ENCODE measurements at places on chromosomes 7 and 10.

GRCh38 chr10:72694476-72695369, 2.8 kb downstream of the MCU start:
- DNase-seq, result no peak

- no peak for DNase-seq
These were observed 13.0 kb upstream of the SCART1 start for GRCh38 chr10:133440633-133441285.

DNA sequence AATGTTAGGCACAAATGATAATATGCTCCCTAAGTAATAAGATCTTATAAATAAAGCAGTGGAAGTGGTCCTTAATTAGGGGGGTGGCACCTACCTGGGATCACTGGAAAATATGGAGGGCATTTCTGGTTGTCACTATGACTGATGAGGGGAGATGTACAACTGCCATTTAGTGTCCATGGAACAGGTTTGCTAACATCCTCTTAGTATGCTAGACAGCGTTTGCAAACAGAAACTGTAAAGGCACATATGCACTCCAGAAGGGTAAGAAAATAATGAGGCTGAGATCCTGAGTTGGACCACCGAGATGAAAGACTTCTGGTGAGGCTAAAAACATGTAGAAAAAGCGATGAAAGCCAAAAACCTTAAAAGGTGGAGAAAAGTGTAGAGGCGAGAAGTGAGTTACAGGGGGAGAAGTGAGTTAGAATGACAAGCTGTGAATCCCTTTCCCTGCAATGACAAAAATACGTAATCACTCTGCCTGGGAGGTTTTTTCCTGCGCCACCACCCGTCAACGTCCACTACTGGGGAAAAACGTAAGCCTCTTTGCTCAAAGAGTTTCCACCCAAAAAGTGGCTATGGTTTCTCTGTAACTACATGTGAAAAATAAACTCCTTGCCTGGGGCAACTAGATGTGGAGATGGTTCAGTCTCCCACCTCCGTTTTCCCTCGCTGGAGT, 767 bp downstream of the KRIT1 start:
- no peak for DNase-seq

DNA sequence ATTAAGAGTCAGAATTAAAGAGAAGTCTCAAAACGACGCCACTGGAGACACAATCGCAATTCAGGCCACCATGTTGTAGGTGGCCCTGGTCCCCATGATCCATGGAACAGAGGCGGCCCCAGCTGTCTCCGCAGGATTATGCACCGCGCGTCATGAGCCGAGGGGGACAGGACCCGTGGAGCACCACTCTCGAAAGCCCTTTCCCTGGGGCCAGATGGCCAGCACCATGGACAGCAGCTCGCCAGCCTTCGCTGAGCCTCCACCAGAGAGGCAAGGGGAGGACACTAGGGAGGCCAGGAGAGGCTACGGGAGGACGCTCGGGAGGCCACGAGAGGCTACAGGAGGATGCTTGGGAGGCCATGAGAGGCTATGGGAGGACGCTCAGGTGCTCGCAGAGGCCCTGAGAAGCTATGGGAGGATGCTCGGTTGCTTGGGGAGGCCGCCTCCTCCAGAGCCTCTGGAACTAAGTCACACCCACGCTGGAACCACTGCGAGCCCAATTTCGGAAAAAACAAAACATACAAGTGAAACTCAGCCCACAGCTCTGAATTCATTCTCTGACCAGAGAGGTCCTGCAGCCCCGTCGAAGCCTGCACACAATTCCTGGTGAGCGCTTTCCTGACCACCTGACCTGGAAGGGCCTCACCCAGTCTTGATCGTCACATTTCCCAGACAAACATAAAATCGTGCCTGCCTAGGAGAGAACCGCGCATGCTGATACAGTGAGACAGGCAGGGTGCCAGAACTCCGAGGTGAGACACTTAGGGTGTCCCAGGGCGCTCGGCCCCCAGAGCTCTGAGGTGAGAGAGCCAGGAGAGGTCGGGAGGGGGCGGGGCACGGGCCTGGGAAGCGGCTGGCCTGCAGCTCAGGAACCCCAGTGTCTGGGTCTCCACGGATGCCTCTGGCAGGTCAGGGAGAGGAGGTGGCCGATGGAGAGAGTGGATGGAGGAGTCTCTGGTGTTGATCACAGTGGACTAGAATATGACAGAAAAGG, 224.4 kb downstream of the PTPRN2 start:
- DNase-seq, result no peak

DNA sequence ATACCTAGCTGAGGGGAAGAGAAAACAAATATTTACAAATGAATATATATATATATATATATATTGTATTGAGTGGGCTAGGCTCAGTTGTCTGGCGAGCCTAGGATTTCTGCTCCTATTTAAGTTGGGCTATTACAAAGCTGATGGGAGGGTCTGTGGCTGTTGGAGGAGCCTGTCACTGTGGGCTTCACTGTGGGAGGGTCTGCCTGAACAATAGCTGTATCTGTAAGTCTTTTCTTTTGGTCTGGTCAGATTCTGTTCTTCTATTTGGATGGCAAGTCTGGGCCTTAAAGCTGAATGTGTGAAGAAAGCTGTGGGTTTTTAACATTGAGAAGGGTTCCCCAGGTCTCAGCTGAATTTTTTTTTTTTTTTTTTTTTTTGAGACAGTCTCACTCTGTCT, 220.6 kb upstream of the LYZL1 start:
- DNase-seq, result no peak

DNA sequence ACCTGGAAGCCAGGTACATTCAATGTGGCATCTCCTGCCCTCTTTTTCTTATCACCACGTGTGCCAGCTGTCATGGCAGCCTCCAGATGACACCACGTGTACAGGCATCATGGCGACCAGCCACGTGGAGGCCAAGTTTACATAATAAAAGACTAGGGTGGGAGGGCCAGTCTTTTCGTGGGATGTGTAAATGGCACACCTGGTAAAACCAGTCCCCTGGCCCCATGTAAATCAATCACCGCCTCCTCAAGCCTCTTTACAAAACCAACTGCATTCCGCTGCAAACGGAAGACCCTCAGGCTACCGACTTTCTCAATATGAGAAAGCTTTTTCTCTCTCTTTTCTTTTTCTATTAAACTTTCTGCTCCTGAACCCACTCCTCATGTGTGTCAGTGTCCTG, 65.1 kb upstream of the PHF14 start:
- DNase-seq, result peak; percentile 42

DNA sequence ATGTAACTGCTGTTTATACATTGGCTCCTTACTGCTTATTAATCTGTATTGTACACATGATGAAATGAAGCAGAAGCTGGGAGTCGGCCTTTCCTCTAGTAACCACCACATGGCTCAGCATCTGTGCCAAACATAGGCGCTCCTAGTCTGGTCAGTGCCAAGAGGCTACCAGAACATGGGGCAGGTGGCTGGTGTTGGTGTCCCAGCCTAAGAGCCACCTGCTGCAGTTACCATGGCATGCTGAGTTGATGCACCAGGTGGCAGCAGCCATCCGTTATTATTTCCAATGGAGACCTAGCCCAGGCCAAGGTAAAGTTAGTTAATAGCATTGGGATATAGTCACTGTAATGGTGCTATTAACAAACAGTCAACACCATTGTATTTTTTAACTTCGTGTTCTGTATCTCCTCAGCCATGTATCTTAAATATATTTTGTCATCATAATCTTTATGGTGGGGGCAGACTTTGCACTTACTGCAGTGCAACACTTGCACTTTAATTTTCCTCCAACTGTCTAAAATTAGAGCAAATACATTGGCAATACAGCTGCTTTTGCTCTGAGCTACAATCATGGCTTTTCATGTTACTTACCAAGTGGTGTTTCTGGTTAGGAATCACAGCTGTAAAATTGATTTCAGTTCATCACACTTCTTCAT, 33.1 kb downstream of the HBP1 start:
- no peak for DNase-seq

DNA sequence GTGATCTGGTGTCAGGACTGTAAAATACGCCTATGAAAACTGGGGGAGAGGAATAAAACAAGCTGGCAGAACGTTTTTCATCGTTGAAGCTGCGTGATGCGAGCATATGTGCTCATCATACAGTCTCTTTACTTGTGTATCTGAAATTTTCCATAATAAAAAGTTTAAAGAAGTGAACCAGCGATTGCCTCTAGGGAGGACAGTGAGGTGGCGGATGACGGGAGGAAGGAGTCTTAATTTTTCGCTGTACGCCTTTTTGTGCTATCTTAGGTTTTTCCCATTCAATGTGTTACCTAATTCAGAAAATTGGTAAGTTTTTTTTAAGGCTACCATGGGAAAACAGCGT, 891 bp upstream of the WAPL start:
- no peak for DNase-seq
